Panc1 (cell line): ENCODE measurements at places on chromosomes 6 and 20. TPM values are rescaled to one million over a fixed set of nuclear protein-coding genes. Genes with fewer than 3 reads are reported as not detected.

NAPB gene
- 5.8 TPM for total RNA-seq

MOXD1 gene
- total RNA-seq, result 0.21 TPM

TNFRSF21 gene
- total RNA-seq, result 76.0 TPM

ANKRD66 gene
- not detected for total RNA-seq

SEL1L2 gene
- total RNA-seq, result not detected
